ENCODE measurements at places on chromosomes 7 and 10.

DNA sequence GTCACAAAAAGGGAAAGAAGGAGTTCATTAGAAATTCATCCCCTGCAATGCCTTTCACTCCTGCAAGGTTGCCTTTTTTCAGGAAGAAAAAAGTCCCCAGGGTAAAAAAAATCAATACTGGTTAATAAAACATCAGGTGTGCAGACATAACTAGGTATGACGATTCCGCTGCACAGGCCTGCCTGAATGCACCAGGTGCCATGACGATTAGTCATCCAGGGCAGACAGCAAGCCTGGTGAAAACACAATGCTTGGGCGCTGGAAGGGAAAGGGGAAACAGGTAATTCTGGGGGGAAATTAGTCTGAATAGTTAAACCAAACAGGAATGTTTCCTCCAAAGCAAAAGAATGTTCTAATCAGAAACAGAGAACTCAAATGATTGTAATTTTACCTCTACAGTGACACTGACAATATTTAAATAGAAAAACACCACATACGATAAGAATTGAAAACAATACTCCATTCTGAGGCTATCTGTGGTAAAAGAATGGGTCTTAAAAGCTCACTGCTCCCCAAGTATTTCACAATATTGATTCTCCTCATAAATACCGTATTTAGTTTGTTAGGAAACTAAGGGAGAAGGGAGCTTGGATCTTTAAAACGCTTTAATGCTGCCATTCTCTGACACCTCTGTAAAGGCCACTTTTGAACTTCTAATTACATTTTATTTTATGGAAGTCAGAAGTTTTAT, 45.2 kb downstream of the VPS41 start:
- no peak for DNase-seq

DNA sequence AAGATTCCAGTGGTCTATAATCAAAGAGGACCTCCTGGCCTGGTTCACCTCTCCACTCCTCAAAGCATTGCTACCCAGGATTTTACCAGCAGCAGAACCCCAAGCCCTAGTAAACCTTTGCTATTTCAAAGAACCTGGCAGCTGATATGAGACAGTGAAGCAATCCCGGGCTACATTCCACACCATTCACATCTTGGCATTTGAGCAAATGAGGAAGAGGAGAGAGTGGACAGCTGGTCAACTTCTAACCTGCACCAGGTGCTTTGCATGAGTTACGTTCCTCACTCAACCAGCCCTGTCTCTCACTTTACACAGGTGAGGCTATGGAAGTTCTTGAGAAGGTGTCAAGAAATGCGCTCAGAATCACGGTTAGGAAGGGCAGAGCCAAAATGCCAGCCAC, 1.1 kb downstream of the CCDC3 start:
- no peak for DNase-seq

DNA sequence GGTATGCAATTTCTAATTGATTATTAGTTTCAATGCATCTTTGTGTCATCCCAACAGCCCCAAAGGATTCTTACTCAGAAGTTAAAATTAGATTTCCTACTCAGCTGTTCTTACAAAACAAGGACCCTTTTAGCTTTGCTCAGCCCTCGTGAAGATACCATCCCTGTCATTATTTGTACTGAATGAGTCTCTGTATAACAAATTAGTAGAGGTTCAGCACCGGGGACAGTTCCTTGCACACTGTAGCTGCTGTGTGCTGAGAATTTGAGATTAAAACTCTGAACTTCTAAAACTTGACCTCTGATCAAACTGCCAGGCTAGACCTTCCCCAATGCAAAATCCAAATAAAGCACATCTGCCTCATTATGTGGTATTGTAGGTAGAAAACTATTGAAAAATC, 299.1 kb downstream of the LHFPL3 start:
- DNase-seq = no peak

DNA sequence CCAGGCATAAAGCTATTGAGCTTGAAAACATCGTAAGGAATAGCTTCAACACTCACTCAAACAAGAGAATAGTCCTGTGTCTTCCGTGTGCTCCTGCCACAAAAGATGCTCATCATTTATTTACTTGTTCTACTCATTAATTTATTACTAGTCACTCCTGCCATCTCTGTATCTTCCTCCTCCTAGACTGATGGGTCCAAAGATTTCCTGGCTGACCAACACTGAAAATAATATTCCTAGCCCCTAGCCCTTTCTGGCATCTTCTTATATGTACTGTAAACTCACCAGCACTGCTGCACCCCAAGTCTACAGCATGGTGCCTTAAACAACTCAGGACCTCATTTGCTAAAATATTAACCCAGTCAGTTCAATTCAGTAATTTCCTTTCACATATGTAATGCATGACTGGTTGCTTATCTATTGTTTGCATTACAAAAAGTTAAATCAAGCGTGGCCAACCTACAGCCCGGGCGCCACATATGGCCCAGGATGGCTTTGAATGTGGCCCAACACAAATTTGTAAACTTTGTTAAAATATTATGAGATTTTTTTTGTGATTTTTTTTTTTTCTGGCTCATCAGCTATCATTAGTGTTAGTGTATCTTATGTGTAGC, 86.7 kb upstream of the GSDME start:
- DNase-seq = no peak

DNA sequence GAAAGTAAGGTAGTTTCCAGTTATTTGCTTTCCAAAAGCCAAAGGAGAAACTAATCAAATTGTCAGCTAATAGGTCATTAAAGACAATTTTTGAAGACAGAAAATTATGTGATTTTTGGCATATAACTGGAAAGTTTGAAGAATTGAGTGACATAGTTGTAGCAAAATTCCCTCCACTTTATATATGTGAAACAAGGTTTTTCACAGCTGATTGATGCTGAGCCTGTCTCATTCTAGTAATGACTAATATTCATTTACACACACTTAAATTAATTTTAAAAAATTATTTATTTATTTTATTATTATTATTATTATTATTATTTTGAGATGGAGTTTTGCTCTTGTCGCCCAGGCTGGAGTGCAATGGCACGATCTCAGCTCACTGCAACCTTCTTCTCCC, 16.3 kb upstream of the SIRT1 start:
- DNase-seq = no peak

- peak; percentile 57 for DNase-seq
Measured at GRCh38 chr7:3043544-3044371, at the start of gene CARD11. Gene CARD11 (minus strand): TSS chr7:3043867. CDS start chr7:2958506, 85,361 bp downstream.

DNA sequence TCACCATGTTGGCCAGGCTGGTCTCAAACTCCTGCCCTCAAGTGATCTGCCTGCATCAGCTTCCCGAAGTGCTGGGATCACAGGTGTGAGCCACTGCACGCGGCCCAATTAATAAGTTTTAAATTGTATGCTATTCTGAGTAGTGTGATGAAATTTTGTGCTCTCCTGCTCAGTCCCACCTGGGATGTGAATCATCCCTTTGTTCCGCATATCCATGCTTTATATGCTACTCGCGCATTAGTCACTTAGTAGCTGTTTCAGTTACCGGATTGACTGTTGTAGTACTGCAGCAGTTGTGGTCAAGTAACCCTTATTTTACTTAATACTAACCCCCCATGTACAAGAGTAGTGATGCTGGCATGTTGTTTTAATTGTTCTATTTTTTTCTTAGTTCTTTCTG, 47.3 kb upstream of the OIT3 start:
- no peak for DNase-seq

All from stimulated activated CD4-positive, alpha-beta T cell treated with anti-CD3 and anti-CD28 coated beads, Interleukin-4, amount 100 ng/mL, for 24 hours (primary cell).